ENCODE measurements at places on chromosomes 2 and 18. TPM values are rescaled to one million over a fixed set of nuclear protein-coding genes. Genes with fewer than 3 reads are reported as not detected.

TBC1D8 gene
- total RNA-seq = 32.7 TPM

PDCL3 gene
- total RNA-seq = 28.0 TPM

SH3RF3 gene
- under 0.01 TPM for total RNA-seq

PRKAG3 gene
- total RNA-seq = not detected

CXCR1 gene
- total RNA-seq = not detected

SESTD1 gene
- total RNA-seq = 22.1 TPM

ZEB2 gene
- total RNA-seq = not detected

SCYGR4 gene
- total RNA-seq = not detected

CNGA3 gene
- not detected for total RNA-seq

CFAP65 gene
- total RNA-seq = not detected

ACMSD gene
- not detected for total RNA-seq

MBD5 gene
- 9.9 TPM for total RNA-seq
